ENCODE measurements at places on chromosomes 5 and 9. TPM values are rescaled to one million over a fixed set of nuclear protein-coding genes. Genes with fewer than 3 reads are reported as not detected.

GRCh38 chr5:6402939-6403338 lies 24.6 kb upstream of the MED10 start:
- H3K4me3 ChIP-seq: no peak overlapping the region
- H3K27me3 ChIP-seq: no peaks in the 10 kb centered on the region
- H3K4me1 ChIP-seq: no peaks in the 10 kb centered on the region

GRCh38 chr9:33289936-33290246 lies 425 bp upstream of the NFX1 start:
- peaks cover 28% of the 10 kb centered on the region for H3K36me3 ChIP-seq
- H3K4me3 ChIP-seq: peak overlapping the region; percentile 83
- no peaks in the 10 kb centered on the region for H3K27me3 ChIP-seq
- DNase-seq: no peak
- peak overlapping the region; percentile 98 for H3K27ac ChIP-seq
- H3K4me1 ChIP-seq: peaks cover 11% of the 10 kb centered on the region

DNA sequence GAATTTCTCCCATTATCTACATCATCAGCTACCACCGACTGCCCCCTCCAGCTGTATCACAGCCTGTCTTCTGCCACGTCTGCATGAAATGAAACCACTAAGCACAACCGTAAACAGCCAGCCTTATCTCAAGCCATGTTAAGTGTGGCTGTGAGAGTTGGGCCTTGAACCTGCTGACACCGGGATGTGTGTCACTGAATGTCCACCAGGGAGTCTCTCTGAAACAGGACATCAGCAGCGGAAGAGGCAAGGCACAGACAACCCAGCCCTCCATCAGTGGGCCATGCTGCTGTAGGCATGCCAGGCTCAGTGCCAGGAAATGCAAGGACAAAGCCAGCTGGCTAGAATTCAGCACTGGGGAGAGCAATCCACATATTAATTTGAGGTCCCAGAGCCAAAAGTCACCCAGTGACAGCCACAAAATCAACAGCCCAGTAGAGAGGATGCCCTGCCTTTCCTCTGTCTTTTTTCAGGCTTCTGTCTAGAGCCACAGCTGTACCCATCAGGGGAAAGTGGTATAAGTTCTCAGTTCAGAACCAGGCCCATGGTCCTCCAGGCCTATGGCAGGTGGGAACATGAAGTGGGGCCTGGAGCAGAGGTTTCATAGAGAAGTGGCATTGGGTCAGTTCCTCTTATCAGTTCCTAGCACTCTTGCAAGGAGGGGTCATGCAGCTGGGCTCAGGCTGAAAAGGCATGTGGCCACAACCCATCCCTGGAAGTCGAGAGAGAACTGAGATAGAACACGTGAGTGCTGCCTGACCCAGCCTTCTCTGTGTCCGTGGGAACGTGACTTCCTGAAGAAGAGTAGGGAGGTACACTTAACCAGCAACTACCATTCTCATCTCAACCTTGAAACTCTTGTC lies 199.4 kb downstream of the ESM1 start:
- DNase-seq: peak; percentile 29
- no peak overlapping the region for H3K4me3 ChIP-seq
- H3K27ac ChIP-seq: peak overlapping the region; percentile 62
- peaks cover 11% of the 10 kb centered on the region for H3K4me1 ChIP-seq
- H3K36me3 ChIP-seq: no peaks in the 10 kb centered on the region
- H3K27me3 ChIP-seq: no peaks in the 10 kb centered on the region

Gene CATSPER3
- polyA plus RNA-seq: 0.37 TPM

DNA sequence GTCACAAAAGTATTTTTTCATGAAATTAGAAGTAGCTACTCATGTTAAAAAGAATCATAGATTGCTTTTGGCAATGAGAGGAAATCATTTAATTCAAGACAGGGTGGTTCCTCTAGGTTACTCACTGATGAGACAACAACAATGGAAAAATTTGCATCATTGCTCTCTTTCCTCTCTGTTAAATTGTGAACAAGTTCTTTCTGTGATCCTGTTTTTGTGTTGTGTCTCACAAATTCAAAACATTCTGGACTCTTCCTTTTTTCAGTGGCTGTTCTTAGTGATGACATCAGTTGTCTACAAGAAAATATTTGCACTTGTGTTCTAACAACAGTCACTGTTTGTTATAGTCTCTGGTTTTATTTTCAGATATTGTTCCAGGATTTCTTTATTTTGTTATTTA lies 95.3 kb downstream of the XRCC4 start:
- H3K4me3 ChIP-seq: no peak overlapping the region
- no peaks in the 10 kb centered on the region for H3K27me3 ChIP-seq
- no peaks in the 10 kb centered on the region for H3K4me1 ChIP-seq
- no peak for DNase-seq
- no peak overlapping the region for H3K27ac ChIP-seq
- no peaks in the 10 kb centered on the region for H3K36me3 ChIP-seq

GRCh38 chr9:79711874-79712273 lies 140.1 kb downstream of the TLE4 start:
- H3K4me3 ChIP-seq: no peak overlapping the region
- no peaks in the 10 kb centered on the region for H3K27me3 ChIP-seq
- no peak overlapping the region for H3K27ac ChIP-seq
- H3K4me1 ChIP-seq: no peaks in the 10 kb centered on the region
- no peak for DNase-seq

GRCh38 chr9:110099236-110100095 lies 108.5 kb downstream of the C9orf152 start:
- peak; percentile 50 for DNase-seq
- peaks cover 27% of the 10 kb centered on the region for H3K4me1 ChIP-seq
- no peak overlapping the region for H3K27ac ChIP-seq
- H3K36me3 ChIP-seq: peaks cover 7% of the 10 kb centered on the region
- no peak overlapping the region for H3K4me3 ChIP-seq

DNA sequence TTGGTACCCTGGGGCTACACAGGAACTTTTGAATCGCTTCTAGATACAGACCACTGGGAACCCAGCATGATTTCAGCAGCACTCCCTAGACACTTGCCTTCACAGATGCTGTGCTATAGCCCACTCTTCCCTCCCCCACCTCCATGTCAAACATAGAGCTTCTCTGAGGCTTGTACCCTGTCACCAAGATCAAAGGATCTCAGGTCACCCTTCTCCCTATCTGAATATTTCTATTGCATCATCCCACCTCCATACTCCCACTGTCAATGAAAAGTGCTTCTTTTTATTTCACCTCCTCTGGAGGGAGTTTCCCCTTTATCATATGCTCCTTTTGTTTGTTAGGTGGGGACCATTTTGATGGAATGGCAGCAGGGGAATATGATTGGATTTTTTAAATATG lies 29.2 kb upstream of the PHF24 start:
- no peaks in the 10 kb centered on the region for H3K4me1 ChIP-seq
- DNase-seq: no peak
- H3K36me3 ChIP-seq: no peaks in the 10 kb centered on the region

- H3K4me1 ChIP-seq: no peaks in the 10 kb centered on the region
- H3K4me3 ChIP-seq: no peak overlapping the region
- no peak for DNase-seq
- H3K27ac ChIP-seq: no peak overlapping the region
Measured at GRCh38 chr9:105735366-105735765, 41.0 kb downstream of the TMEM38B start.

DNA sequence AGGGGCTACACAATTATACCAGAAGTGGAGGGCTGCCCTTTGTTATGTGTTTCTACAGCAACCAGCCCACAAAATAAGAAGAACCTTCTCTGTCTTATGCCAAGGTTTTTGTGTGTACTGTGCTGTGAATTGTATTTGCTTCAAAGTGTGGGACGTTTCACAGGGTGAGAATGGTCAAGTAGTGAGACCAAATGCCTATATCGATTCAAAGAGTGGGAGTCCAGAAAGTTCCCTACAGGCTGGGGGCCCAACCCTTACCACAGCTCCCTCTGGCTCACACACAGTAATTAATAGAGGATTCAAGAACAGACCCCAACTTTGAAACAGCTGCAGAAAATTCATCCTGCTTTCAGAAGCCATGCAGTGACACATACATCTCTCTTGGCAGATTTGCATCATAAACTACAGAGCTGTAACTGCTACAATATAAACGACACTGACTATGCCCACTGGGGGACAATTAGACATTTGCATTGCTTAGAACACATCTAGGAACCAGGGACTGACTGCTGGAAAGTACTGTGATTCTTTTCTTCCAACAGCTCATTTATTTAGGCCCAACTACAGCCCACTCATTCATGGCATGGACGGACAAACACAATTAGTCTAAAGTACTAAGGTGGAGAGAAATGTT lies 12.8 kb downstream of the ENC1 start:
- H3K4me3 ChIP-seq: no peak overlapping the region
- no peaks in the 10 kb centered on the region for H3K27me3 ChIP-seq
- peaks cover 19% of the 10 kb centered on the region for H3K36me3 ChIP-seq
- no peak for DNase-seq

DNA sequence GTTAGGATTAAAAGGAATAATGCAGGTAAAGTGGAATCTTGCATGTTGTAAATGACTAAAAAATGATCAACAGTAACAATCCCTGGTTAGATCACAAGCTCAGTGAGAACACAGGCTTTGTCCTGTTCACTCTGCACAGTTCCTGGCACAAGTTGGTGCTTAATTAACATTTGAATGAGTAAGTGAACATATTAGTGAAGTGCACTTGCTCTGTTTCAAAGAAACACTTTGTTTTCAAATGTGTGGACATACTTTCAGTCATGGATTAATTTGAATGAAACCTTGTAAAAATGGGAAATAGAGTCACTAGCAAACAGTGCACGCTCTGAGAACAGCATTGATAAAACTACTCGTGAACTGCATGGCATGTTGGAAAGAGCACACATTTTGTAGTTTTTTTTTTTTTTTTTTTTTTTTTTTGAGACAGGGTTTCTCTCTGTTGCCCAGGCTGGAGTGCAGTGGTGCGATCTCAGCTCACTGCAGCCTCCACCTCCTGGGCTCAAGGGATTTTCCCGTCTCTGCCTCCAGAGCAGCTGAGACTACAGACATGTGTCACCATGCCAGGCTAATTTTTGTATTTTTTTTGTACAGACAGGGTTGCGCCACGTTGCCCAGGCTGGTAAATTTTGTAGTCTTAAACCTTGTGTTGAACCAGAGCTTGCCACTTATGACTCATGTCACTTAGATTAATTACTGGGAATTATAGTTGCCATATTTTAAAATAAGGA lies 159.9 kb downstream of the LURAP1L start:
- DNase-seq: no peak
- peaks cover 7% of the 10 kb centered on the region for H3K4me1 ChIP-seq
- H3K36me3 ChIP-seq: no peaks in the 10 kb centered on the region
- H3K27ac ChIP-seq: peak overlapping the region; percentile 71
- H3K4me3 ChIP-seq: no peak overlapping the region

Gene SERF1A
- polyA plus RNA-seq: 4.2 TPM

All from SK-N-SH (cell line).